Progenitor cell of endocrine pancreas (in vitro differentiated cells): ENCODE measurements at places on chromosomes 13 and 19. TPM values are rescaled to one million over a fixed set of nuclear protein-coding genes. Genes with fewer than 3 reads are reported as not detected.

The ACER1 gene
- not detected in 2 replicates for total RNA-seq

The CABP5 gene
- not detected in 2 replicates for total RNA-seq

The C3 gene
- total RNA-seq, result 1.5 and 1.6 TPM in 2 replicates

The MYO9B gene
- total RNA-seq, result 78.5 and 79.7 TPM in 2 replicates

The SIPA1L3 gene
- total RNA-seq, result 126 and 132 TPM in 2 replicates

The GET3 gene
- 59.8 and 66.0 TPM in 2 replicates for total RNA-seq

The CGB1 gene
- not detected in 2 replicates for total RNA-seq

The ZNF675 gene
- total RNA-seq, result 26.9 and 29.7 TPM in 2 replicates

The SPTBN4 gene
- 2.8 and 3.1 TPM in 2 replicates for total RNA-seq

The VSTM1 gene
- total RNA-seq, result not detected in 2 replicates

The BEST2 gene
- total RNA-seq, result not detected in 2 replicates

The LRP3 gene
- total RNA-seq, result 50.1 and 51.2 TPM in 2 replicates

The SIAH3 gene
- not detected in 2 replicates for total RNA-seq

The CGB8 gene
- not detected in 2 replicates for total RNA-seq
